BE2C (cell line): ENCODE measurements at places on chromosomes 11 and 22.

DNA sequence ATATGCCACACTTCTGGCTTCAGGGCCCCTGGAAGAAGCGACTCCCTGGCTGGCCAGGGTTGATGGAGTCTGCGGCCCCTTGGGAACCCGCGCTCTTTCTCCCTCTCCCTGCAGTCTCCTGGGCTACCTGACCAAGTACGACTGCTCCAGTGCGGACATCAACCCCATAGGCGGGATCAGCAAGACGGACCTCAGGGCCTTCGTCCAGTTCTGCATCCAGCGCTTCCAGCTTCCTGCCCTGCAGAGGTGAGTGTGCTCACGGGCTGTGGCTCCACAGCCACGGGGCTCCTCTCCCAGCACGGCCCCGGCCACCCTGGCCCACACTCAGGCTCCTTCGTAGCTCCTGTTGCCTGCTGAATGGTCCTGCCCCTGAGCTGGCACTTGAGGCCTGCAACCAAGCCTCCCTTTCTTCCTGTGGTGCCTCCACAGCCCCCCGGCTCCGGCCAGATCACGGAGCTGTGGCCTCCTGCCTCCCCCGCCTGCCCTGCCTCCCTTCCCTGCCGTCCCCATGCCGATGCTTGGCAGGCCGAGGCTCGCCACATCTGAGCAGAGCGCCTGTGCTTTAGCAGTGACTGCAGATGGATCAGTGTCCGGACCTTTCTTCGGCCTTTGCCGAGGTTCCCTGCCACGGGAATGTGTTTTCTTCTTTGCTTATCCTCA lies 36.2 kb upstream of the KRTAP5-7 start:
- no peak for DNase-seq

DNA sequence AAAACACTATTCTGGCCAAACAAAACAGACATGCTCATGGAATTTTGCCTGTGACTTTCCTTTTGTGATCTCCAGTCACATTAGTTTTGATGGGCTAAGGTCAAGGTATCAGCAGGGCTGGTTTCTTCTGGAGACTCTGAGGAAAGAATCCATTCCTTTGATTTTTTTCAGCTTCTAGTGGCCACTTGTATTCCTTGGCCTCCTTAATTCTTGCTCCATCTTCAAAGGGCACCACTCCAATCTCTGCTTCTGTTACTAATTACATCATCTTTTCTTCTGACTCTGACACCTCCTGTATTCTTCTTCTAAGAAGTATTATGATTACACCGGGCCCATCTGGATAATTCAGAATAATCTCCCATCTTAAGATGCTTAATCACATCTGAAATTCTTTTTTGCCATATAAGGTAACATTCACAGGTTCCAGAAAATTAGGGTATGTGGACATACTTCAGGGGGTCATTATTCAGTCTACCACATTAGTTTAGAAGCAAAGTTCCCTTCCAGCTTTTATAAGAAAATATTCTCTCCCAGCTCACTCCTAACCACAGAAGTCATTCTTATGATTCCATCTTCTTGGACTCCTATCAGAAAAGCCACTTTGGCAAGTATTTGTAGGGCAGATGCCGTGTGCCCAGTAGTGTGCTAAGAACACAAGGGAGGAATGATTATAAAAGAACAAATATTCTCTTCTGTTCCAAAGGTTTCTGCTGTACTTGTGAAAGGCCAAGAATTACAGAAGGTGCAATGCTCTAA lies 56.4 kb upstream of the FSHB start:
- DNase-seq: no peak

- DNase-seq: no peak
Measured at GRCh38 chr11:43737201-43737590, 56.7 kb downstream of the HSD17B12 start.

DNA sequence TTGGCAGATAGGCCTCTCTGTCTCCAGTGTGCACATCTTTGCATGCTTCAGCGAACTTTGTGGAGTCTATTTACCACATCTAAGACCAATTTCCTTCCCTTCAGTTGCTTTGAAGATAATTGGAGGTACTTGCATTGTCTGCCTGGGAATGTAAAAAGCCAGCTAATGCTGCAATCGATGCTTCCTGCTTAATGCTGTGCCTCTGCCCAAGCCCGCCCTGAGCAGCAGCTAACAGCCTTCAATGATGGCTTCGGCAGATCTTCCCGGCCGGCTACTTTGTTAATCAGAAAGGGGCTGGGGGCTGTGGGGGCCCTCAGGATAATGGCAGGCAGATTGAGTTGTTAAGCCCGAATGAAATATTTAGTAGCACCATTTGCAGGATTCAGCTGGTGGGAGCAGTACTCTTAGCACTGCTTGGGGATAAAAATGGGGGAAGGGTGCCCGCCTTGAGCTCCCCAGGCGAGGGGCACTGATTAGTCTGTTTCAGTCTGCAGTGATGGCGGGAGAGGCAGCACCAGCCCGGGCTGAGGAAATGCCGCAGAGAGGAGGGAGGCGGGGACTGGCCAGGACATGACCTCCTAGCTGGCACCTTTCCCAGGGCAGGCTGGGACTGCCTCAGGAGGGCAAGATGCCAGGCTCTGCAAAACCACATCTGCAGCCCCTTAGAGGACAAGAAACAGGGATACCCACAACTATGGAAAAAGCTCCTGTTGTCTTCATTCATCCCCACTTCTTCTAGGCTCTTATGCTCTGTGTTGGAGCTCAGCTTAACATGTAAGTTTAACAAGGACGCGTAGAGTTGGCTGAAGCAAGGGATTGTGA lies 460.0 kb downstream of the BUD13 start:
- DNase-seq: peak; percentile 95

- DNase-seq: no peak
Measured at GRCh38 chr22:20621162-20621561, 113.8 kb downstream of the MED15 start.

DNA sequence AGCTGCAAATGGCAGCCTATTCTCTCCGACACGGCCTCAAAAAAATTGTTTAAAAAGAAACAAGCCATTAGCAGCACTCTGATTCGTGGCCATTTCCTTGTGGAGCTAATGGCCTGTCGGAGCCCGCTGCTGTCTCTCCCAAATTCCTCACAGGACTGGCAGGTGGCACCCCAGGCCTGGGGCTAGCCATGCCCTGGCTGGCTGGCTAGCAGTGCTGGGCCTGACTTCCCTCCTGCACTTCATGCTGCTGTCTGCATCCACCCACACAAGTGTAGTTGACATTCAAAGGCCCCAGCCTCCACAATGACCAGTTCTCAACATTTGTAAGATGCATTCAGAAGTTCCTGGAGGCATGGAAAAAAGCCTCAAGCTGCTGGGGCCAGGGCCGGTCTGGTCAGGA lies 61.5 kb downstream of the SMCO4 start:
- DNase-seq: no peak

GRCh38 chr22:17307566-17307965 lies 61.7 kb upstream of the CECR2 start:
- DNase-seq: no peak

- no peak for DNase-seq
Measured at GRCh38 chr22:43042101-43042780, 27.3 kb upstream of the PACSIN2 start.

GRCh38 chr11:106275151-106275550 lies 197.7 kb downstream of the AASDHPPT start:
- DNase-seq: no peak

DNA sequence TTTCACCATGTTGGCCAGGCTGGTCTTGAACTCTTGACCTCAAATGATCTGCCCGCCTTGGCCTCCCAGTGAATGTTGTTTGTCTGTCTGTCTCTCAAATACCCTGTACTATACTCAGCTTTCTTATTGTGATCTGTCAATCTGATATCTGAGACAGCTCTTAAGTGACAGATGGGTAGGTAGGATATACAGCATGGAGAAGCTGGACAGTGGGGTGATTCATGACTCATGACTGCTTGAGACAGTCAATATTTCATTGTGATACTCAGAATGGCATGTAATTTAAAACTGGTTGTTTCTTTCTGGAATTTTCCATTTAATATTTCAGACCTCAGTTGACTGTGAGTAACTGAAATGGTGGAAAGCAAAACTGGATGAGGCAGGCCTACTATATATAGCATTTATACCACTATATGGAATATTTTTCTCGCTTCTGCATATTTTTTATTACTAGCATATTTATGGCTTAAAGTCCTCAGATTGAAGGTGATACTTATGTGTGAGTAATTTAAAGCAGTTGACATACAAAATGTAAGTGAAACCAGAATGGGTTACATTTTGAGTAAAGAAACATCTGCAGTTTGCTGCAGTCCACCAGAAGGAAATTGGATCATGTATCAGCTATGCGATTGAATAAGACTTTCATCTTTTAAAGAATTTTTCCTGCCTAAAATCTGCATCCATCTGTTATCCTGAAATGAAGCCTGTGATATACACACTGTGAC lies 22.3 kb downstream of the ARHGAP42 start:
- DNase-seq: no peak

DNA sequence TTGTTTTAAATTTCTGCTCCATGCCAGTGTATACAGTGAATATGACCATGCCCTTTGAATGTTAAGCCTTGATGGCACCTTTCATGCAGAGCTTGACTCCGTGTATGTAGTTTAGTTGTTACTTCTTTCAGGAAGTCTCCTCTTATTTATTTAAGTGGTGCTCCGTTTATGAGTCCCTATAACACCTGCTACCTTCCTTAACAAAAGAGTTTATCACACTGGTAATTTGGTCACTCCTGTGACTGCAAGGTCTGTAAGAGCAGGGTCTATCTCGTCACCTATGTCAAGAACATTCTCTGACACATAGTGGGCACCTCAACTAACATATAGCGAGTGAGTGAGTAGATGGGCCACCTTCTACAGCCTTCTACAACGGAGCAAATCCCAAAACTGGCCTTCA lies 152.5 kb downstream of the CCDC34 start:
- DNase-seq: no peak

GRCh38 chr11:47445840-47446239 lies 3.1 kb downstream of the RAPSN start:
- DNase-seq: no peak

DNA sequence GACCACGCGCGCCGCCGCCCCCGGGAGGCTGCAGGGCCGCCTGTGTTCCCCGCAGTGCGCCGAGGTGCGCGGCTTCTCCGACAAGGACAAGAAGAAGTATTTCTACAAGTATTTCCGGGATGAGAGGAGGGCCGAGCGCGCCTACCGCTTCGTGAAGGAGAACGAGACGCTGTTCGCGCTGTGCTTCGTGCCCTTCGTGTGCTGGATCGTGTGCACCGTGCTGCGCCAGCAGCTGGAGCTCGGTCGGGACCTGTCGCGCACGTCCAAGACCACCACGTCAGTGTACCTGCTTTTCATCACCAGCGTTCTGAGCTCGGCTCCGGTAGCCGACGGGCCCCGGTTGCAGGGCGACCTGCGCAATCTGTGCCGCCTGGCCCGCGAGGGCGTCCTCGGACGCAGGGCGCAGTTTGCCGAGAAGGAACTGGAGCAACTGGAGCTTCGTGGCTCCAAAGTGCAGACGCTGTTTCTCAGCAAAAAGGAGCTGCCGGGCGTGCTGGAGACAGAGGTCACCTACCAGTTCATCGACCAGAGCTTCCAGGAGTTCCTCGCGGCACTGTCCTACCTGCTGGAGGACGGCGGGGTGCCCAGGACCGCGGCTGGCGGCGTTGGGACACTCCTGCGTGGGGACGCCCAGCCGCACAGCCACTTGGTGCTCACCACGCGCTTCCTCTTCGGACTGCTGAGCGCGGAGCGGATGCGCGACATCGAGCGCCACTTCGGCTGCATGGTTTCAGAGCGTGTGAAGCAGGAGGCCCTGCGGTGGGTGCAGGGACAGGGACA lies 2.7 kb downstream of the NLRP6 start:
- DNase-seq: no peak

GRCh38 chr11:47233989-47234668 lies 14.5 kb downstream of the ACP2 start:
- peak; percentile 29 for DNase-seq

GRCh38 chr11:71211631-71212030 lies 40.7 kb downstream of the SHANK2 start:
- no peak for DNase-seq

- DNase-seq: no peak
Measured at GRCh38 chr22:37953062-37953436, 352 bp downstream of the C22orf23 start.

GRCh38 chr11:32567154-32567553 lies 16.5 kb upstream of the EIF3M start:
- DNase-seq: no peak

DNA sequence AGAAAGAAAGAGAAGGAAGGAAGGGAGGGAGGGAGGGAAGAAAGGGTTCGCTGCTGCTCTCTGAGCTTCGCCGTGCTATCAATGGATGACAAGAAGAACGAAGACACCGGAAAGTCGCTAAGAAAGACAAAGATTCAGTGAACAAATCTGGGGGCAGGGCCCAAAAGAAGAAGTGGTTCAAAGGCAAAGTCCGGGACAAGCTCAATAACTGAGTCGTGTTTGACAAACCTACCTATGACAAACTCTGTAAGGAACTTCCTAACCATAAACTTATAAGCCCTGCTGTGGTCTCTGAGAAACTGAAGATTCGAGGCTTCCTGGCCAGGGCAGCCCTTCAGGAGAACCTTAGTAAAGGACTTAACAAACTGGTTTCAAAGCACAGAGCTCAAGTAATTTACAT lies 2.9 kb upstream of the TTLL1 start:
- no peak for DNase-seq

GRCh38 chr11:60798631-60799030 lies 13.5 kb downstream of the MS4A10 start:
- DNase-seq: no peak
